ENCODE measurements at places on chromosomes 4 and X.

GRCh38 chr4:96073461-96073860, 233.6 kb downstream of the PDHA2 start:
- no peak for DNase-seq

DNA sequence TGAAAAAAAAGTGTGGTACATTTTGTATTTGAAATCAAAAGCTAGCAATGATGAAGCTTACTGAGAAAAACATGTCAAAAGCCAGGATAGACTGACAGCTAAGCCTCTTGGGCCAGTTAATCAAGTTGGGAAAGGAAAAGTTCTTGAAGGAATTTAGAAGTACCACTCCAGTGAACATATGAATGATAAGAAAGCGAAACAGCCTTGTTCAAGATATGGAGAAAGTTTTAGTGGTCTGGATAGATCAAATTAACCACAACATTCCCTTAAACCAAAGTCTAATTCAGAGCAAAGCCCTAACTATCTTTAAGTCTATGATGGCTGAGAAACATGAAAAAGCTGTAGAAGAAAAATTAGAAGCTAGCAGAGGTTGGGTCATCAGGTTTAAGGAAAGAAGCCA, 268.3 kb downstream of the PDHA2 start:
- DNase-seq, result no peak

DNA sequence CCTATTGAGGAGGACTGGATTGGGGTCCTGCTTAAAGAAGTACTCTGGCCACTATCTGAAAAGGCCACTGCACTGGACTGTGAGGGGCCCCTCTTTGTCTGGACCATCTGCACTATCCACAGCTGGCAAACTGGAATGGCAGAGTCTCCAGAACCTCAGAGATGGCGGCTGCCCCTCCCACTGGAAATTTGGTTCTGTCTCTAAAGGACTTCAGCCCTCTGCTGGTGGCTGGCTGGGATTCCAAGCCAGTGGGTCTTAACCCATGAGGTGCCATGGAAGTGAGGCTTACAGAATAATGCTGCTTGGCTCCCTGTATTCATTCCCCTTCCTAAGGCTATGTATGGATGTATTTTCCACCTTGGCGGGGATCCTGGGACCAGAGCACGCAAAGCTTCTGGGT, 41.6 kb upstream of the CYLC1 start:
- DNase-seq, result no peak

GRCh38 chr4:82213485-82214417, 160.0 kb downstream of the HNRNPD start:
- no peak for DNase-seq

- no peak for DNase-seq
Measured at GRCh38 chr4:128287141-128287870, at the start of gene PGRMC2. Gene PGRMC2, minus strand, starts transcription at chr4:128287813. Its CDS starts 23 bp downstream, at chr4:128287790.

DNA sequence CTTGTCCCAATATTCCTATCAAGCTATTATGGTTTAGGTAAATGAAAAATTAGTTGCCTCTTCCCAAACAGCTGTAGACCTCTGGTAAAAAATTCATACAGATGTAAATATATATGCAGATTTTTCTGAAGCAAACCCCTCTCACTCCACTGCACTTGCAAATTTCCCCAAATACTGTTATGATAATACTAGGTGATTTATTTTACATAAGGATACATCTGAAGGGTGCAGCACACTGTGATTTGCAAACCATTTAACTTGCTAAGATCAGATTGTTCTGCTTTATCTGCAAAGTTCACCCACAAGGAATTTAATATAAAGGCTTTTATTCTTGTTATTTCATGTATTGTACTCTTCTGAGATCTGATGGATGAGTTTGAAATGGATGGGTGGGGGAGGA, 177.0 kb downstream of the GPAT3 start:
- DNase-seq, result no peak

DNA sequence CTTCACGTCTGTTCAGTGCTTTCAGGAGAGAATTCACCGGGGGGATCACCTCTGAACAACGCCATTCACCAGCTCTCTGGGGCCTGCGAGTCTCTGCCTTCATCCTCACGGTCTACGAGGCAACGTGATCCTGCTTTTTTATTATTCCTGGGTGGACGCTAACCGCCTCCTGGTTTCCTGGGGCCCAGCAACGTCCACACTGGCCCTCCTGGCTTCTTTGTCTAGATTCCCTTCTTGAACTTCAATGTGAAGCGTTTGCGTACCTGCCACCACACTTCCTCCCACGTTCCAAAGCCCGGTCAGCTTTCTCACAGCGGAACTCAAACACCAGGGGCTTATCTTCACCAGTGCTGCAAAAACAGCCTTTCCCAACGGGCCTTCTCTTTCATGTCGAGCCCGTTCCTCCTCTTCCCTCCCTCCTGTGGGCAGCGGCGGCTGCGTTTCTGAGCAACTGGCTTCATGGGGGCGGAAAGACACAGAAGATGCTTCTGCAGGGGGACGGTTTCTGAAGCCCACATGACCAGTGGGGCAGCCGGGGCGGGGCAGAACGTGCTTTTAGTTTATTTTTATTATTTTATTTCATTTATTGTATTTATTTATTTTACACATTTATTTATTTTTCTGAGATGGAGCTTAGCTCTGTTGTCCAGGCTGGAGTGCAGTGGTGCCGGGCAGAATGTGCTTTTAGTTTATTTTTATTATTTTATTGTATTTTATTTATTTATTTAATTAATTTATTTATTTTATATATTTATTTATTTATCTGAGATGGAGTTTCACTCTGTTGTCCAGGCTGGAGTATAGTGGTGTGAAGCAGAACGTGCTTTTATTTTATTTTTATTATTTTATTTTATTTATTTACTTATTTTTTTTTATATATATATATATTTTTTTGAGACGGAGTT, 64.6 kb downstream of the CRLF2 start:
- DNase-seq, result no peak

DNA sequence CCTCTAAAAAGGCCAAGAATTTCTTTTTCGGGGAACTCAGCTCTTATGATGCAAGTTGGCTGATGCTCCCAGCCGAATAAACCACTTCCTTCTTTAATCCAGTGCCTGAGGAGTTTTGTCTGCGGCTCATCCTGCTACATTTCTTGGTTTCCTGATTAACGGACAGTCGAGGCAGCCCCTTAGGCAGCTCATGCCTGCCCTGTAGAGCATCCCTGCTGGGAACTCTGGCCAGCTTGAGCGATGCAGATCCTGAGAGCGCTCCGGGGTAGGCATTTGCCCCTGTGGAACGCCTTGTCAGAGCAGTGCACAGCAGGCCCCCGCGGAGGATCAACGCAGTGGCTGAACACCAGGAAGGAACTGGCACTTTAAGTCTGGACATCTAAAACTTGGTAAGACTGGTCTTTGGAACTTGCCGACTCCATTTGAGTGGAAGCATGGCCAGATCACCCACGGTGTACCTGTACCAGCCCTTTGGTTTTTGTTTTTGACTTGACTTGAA, 3.1 kb downstream of the CT45A10 start:
- no peak for DNase-seq

- no peak for DNase-seq
Measured at GRCh38 chrX:23304881-23305280, 29.8 kb upstream of the PTCHD1 start.

- DNase-seq, result no peak
Measured at GRCh38 chr4:26032142-26032541, 118.1 kb downstream of the SMIM20 start.

- no peak for DNase-seq
Measured at GRCh38 chrX:119155416-119156035, 27.9 kb upstream of the KIAA1210 start.

- DNase-seq, result no peak
Measured at GRCh38 chrX:8033175-8033574, 106.0 kb upstream of the PNPLA4 start.

DNA sequence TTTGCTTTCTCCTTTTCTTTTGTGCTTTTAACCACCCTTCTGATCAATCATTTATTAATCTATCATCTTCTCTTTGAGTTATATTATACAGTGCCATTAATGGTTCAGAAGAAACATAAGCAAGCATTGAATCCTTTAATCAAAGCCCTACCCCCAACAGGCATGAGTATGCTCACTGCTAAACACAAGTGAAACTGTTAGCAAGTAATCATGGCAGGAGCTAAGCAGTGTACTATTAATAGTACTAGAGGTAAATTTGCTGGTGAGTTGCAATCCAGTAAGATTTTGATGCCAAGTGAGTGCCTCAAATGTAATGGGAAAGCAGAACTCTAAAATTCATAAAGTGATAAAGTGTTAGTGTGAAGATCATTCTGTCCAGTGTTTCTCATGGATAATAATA, 57.2 kb downstream of the FNIP2 start:
- DNase-seq, result no peak

DNA sequence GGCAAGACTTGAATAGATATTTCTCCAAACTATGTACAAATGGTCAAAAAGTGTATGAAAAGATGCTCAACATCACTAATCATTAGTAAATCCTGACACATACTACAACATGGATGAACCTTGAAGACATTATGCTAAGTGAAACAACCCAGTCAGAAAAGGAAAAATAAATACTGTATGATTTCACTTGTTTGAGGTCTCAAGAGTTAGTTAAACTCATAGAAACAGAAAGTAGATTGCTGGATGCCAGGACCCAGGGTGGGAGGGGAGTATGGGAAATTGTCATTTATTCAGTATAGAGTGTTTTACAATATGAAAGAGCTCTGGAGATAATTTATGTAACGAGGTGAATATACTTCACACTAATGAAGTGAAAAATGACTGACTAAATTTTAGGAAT, 32.4 kb downstream of the PRMT9 start:
- DNase-seq, result no peak

DNA sequence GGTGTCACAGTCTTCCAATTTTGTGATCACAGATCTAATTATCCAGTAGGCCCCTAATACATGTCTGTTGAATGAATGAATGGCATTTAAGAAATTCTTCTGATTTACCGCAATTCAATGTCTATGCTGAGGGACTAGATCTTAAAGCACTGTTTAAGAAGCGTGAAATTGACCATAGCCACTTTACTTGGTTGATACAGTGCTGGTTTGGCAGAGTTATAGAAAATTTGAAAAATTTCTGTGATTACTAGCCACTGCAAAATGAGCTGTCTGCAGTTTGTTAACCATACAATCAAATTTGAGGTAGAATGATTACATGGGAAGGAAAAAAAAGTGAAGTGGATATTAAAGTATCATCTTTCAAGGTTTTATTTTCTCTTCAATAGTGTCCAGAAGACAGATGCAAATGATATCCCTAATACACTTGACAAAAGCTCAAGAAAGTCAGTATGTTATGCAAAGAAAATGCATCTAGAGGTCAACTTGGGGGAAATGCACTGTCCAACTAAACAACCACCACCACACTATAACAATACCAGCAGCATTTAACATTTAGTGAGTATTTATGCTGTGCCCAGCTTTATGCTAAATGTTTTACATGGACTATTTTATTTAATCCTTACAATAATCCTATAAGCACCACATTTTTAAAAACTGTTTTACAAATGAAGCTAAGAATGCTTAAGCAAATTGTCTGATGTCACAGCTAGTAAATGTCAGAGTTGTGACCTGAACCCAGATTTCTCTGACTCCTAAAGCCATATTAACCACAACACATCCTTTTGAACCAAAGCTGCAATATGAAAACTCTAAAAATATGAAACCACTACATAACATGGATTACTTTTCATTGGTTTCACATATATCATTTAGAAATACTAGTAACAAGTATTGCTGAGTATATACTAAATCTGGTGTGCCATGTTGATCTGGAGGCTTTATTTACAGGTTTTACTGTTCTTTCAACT, 217.9 kb upstream of the MAB21L2 start:
- no peak for DNase-seq

DNA sequence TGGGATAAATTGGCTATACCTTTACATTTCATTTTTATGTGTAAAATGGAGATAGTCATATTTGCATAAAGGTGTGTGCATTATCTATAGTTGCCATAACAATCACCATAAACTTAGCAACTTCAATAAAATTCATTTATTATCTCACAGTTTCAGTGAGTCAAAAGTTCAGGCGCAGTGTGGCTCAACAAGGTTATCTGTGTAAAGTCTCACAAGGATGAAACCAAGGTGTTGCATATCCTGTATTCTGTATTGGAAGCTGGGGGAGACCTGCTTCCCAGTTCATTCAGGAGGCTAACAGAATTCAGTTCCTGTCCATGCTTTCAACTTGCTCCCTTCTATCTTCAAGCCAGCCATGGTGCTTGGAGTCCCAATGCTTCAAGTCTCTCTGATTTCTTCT, 169.5 kb downstream of the KCTD8 start:
- DNase-seq, result no peak

DNA sequence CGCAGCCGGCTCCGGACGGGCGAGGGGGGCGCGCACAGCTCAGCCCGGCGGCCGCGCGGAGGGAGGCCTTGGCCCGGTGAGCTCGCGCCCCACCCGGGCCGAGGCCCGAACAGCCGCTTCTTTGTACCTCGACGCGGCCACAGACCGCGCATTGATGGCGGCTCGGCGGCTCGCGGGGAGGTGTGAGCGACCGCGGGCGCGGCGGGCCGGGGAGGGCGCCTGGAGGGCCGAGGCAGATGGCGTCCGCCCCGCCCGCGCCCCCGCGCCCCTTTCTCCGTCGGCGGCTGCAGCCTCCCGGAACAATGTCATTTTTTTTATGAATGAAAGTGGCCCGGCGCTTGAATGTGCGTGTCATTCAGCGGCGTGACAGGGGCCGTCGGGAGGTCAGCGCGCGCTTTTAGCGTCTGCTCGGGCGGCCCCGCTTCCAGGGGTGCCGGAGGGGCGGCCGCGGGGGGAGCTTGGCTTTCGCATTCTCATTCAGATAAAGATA, 1.8 kb downstream of the FGFR3 start:
- DNase-seq, result no peak

GRCh38 chr4:6963139-6963611, 53.5 kb downstream of the TBC1D14 start:
- no peak for DNase-seq

DNA sequence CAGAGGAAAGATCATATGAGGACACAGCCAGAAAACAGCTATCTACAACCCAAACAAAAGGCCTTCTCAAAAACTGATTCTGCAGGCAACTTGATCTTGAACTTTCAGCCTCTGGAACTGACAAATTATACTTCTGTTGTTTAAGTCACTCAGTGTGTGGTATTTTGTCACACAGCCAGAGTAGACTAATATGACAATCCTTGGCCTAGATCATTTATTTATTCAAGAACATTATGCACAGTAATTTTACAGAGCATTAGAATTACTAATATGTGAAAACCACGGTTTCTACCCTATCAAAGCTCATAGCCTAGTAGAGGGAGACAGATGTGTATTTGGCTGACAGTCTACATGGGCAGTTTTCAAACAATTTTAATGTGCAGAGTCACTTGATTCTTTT, 167.8 kb upstream of the PCDH18 start:
- DNase-seq, result no peak
